Naive thymus-derived CD4-positive, alpha-beta T cell (primary cell): ENCODE measurements at places on chromosomes 16 and 17.

DNA sequence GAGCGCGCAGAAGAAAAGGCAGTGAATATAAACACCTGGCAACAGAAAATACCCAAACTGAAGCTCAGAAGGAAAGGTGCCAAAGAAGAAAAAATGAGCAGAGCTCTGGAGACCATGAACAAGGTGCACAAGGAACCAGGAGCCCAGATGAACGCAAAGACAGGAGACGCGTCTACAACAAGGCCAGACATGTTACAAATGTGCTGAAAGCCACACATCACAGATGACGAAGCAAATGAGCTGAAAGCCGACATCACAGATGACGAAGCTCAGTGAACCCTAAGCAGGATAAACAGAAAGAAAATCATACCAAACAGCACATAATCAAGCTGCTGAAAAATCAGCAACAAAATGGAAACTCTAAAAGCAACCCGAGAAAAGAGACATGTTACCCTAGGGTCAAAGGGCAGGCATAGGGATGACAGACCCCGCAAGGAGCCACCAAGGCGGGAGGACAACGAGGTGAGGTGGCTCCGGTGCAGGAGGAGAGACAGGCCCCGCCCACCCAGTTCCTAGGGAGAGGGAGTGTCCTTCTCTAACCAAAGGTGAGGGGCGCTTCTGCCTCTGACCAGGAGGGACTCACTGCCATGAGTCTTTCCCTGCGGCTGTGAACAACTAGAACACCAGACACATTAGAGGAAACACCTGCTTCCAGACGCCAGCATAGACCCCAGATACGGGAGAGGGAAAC lies 39.1 kb downstream of the CCDC57 start:
- no peak for DNase-seq

DNA sequence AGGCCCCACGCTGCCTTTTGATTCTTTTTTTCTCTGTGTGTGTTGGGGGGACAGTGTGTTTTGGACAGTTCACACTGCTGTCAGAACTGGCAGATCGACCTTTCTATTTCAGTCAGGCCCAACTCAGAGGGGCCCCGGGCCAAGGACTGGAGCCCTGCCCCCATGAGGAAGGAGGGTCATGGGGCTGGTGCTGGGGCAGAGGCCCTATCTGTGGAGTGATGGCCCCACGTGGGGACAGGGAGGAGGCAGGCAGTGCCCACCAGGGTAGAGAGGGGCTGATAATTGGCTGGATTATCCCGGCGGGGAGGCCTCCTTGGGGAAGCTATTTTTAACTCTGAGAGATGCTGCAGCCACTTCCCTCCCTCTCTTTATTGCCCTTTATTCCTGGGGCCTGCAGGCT lies 5.7 kb upstream of the KCNJ12 start:
- DNase-seq, result no peak

GRCh38 chr16:85798901-85799496 lies 345 bp downstream of the EMC8 start:
- DNase-seq, result no peak

GRCh38 chr17:17151962-17152361 lies 54.2 kb downstream of the PLD6 start:
- no peak for DNase-seq

DNA sequence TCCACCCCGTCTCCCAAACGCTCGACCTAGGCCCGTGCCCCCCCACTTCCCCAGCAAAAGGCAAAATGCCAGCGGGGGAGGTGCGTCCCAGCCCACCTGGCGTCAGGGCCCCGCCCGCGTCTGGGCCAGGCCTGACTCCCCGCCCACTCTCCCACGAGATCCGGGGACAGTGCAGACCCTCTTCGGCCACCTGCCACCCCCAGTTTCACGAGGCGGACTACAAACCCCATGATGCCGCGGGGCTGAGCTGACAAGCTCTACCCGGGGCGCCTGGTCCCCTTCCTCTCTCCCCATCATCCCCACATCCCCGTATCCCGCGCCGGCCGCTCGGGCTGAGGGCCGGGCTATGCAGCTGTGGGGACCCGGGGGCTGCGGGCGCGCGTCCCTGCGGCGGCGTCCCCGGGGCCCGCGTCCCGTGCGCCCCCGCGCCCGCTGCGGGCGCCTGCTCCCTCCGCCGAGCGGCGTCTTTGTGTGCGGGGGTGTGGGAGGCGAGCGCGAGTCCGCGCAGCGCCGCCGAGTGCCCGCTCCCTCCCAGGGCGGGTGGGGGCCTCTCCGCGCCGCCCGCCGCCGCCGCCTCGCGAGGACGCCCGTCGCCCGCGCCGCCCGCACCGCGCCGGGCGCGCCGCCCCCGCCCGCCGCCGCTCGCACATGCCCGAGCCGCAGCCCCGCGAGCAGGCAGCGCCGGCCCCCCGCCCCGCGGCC lies at the start of gene ANKRD13B:
TSS of gene ANKRD13B (plus strand) at position 283 of the 702 bp plus-strand sequence. CDS start 490 bp downstream, outside the sequence.
- no peak for DNase-seq

GRCh38 chr16:29321000-29321393 lies 85.5 kb downstream of the NPIPB11 start:
- no peak for DNase-seq

- no peak for DNase-seq
Measured at GRCh38 chr17:55198690-55199370, 65.9 kb upstream of the HLF start.

DNA sequence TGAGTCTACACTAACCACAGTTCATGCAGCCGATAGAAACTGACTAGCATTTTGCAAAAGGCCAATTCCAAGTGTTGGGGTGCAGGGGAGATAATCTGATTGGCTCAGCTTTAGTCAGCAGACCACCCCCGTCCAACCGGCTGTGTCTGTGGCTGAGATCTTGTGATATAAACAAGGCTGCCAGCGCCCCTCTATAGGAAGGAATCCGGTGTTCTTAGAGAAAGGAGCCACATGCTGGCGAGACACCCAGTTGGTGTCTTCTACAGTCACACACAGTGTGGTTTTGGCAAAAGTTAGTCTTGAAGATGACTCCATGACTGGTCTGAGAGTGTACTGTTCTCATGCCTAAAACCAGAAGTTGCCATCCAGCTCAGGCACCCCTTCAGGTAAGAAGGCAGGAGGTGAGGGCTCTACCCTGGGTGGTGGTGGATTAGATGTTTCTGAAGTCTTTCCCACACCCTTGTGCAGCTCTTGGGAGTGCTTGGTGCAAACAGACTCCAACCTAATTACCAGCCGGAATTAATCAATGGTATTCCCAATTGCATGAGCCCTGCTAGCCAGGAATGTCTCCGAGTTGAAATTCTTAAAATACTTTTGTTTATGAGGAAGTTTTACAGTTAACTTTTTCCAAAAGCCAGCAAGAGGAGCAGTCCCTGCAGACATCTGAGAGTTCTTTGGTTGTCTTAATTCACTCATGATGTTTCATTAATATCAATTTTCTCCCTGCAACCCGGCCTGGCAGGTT lies 172.3 kb upstream of the IRX6 start:
- DNase-seq, result no peak

- DNase-seq, result no peak
Measured at GRCh38 chr17:73972056-73972455, 231.4 kb upstream of the RPL38 start.

GRCh38 chr17:56995766-56996165 lies 17.8 kb downstream of the SCPEP1 start:
- DNase-seq, result no peak

DNA sequence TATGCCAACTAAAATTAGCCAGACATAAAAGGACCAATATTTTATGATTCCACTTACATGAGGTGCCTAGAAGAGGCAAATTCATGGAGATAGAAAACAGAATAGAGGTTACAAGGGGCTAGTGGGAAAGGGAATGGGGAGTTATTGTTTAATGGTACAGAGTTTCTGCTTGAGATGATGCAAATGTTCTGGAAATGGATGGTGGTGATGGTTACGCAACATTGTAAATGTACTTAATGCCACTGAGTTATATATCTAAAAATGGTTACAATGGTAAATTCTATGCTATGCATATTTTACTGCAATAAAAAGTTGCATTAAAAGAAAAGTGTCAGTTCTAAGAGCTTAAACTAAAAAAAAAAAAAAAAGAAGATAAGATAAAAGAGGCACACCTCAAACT lies 17.9 kb downstream of the MT1X start:
- no peak for DNase-seq

DNA sequence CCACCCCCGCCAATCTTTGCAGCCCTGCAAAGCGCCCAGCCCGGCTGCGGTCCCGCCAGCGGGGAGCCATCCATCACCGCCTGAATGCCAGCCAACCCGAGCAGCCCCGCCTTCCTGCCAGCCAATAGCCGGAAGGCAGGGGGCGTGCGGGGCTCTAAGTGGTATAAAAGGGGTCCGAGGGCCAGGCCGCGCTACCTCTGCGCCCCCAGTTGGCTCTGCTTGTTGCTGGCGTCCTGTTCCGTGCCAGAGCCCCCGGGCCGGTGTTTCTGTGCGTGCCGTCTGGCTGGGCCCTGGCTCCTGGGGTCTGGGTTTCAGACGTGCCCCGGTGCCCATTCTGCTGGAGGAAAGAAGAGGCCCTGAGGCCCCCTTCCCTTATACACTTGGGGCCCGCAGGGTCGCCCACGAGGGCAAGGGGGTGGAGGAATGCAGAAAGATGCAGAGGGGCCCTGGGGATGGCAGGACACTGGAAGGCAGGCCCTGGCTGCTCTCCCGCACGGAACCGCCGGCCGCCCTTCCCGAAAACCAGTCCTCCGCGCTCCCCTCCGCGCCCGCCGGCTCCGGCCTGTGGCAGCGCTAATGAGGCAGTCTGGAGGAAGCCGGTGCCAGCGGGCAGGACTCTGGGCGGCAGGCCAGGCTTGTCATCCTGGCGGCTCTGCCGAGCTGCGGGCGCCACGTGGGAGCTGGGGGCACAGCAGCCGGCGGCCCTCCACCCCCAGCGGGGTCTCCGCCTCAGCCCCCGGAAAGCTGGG lies 14.0 kb downstream of the COPZ2 start:
- DNase-seq, result no peak

DNA sequence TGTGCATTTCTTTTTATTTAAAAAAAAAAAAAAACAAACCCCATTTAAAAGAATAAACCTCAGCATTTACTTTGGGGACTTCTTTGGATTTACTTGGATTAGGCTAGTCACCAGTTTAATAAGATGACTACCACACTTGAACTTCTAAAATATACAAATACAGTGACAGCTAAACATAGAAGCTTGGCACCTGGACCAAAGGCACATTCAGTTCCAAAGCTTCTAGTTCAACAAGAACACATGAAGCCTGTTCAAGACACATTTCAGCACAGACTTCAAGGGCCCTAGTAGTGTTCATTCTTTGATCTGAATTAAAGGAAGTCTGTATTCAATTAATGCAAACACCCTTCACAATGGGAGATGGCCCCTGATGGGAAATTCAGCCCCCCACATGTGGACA lies 11.6 kb upstream of the ROGDI start:
- DNase-seq, result no peak

GRCh38 chr17:19019041-19019941 lies 14.7 kb upstream of the FAM83G start:
- DNase-seq, result no peak

DNA sequence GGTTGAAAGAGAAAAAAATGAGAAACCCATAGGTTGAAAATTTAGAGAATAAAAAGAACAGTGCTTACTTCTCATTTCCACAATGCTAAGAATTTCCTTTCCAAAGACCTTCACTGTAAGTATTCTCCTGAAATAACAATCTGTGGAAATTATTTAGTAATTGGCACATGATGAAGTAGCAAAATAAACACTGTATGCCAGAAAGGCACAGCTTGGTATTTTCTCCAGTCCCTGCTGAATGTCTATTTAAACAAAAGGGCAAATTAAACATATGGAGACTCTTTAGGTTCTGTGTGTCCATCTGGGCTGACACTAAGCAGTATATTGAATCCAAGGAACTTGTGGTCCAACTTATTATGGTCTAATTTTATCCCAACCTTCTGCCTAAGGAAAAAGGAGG lies 46.1 kb downstream of the CHCT1 start:
- DNase-seq, result no peak

GRCh38 chr17:76579281-76579680 lies 6.4 kb downstream of the ST6GALNAC2 start:
- DNase-seq, result no peak

GRCh38 chr16:67666559-67667452 lies at the start of the genes C16orf86 and ENKD1:
Gene C16orf86, plus strand, starts transcription at chr16:67666814. Its CDS starts 157 bp downstream, at chr16:67666971.
Gene ENKD1, minus strand, starts transcription at chr16:67666750. Its CDS starts 308 bp downstream, at chr16:67666442.
- peak; percentile 76 for DNase-seq

GRCh38 chr17:82534401-82534812 lies 14.9 kb downstream of the FOXK2 start:
- DNase-seq, result no peak

DNA sequence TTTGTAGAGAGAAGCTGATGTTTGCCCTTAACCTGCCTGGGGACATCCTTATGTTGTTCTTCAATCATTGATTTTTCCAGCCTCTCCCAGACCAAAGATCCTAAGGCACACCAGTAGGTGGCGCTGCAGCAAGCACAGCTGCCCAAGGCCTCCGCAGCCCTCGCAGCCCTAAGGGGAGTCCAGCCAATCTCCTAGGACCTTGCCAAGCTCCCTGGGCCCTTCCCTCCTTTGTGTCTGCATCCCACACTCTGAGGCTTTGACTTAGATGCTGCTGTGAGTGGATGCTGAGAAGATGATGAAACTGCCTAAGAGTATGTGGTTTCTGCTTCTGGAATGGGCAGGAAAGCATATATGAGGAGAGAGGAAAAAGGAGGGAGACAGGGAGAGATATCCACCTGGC lies 47.1 kb downstream of the SPACA3 start:
- DNase-seq, result no peak

- no peak for DNase-seq
Measured at GRCh38 chr16:58853854-58854791, 120.0 kb upstream of the GOT2 start.

GRCh38 chr17:57605675-57606105 lies 139.4 kb downstream of the CCDC182 start:
- peak; percentile 68 for DNase-seq
